Stimulated activated CD4-positive, alpha-beta T cell treated with anti-CD3 and anti-CD28 coated beads, Interleukin-2, amount 100 ng/mL, for 48 hours (primary cell): ENCODE measurements at places on chromosomes 11 and 22.

DNA sequence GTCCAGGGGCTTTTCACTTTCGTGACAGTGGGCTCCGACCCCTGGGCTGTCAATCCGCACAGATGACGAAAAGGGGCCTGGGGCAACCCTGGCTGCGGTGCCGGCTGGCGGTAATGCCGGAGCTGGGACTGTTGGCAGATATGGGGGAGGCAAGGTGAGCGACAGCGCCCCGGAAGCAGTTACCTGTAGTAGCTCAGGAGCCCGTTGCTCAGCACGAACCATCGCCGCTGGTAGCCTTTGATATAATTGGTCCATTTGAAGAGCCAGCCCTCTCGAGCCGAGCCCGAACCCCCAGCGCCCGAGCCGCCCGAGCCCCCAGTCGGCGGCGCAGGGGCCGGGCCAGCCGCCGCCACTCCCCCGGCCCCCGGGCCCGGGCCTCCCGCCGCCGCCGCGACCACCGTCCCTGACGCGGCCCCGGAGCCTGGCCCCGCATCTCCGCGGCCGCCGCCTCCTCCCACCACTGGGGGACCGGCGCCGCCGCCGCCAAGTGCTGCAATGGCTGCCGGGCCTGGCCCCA, 396 bp downstream of the OSBP start:
- peak; percentile 28 for DNase-seq

GRCh38 chr11:84273541-84273940, 987.4 kb upstream of the CCDC90B start:
- no peak for DNase-seq

DNA sequence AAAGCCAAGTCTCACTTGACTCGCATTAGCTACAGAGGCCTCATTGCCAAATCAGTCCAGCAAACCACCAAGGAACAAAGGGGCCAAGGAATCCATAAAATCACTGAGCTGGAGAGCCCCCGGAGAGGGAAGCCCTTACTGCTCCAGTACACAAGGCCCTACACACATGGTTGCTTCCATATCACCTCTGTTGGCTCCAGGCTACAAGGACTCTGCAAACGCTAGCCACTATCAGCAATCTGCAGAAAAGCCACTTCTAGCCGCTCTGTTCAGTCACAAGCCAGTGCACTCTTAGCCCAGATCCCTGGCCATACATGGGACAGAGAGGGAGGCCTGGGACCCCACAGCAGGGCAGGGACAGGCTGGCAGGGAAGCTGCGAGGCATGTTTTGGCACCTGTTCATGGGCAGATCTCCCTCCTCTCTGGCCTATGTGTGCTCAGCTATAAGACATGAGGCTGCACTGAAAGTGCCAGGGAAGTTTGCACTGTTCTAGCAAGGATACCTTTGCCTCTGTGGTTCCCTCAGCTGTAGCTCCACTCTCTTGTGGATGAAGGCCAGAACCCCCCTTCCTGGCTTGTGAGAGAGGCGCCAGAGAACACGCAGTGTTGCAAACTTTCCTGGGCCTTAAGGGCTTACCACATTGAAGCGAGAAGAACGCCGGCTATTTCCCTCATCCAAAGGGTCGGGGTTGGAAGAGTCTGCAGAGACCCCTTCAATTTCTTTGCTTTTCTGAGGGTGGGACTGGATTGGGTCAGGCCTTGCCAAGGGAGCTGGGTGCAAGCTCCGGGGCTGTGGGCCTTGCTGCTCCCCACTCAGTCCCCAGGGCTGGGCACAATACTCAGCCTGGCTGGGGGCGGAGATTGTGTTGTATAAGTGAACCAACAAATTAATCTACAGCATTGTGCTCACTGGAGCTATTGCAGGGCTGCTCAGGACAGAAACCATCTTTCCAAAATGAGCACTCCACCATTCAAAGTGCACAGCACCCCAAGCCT, 108.7 kb upstream of the PITPNB start:
- no peak for DNase-seq

DNA sequence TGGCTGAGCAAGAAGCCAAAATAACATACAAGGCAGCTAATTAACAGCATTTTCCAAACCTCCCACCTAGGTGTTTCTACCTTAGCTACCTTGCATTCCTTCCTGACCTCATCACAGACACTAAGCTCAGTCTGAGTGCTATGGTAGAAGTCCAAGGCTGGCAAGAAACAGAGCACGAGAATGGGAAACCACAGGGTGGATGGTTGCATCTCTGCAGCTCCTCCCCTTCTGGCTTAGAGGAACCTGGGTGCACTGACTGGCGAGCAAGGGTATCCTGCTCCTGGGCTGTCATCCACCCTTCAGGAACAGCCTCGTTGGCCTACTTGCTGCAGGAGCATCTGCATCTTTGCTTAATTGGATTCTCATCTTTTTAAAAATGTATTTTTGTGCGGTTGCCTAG, 73.1 kb upstream of the KIRREL3 start:
- no peak for DNase-seq
